Stimulated activated CD4-positive, alpha-beta T cell treated with anti-CD3 and anti-CD28 coated beads, Interleukin-4, amount 100 ng/mL, for 24 hours (primary cell): ENCODE measurements at places on chromosomes 7 and 10.
A peak's percentile ranks its signal among the peaks of the same experiment; 100 is the strongest.

- DNase-seq = no peak
These were observed 457.6 kb upstream of the KLF6 start for GRCh38 chr10:4242561-4243035.

GRCh38 chr7:39952374-39952773 lies 2.3 kb downstream of the CDK13 start:
- DNase-seq = no peak

DNA sequence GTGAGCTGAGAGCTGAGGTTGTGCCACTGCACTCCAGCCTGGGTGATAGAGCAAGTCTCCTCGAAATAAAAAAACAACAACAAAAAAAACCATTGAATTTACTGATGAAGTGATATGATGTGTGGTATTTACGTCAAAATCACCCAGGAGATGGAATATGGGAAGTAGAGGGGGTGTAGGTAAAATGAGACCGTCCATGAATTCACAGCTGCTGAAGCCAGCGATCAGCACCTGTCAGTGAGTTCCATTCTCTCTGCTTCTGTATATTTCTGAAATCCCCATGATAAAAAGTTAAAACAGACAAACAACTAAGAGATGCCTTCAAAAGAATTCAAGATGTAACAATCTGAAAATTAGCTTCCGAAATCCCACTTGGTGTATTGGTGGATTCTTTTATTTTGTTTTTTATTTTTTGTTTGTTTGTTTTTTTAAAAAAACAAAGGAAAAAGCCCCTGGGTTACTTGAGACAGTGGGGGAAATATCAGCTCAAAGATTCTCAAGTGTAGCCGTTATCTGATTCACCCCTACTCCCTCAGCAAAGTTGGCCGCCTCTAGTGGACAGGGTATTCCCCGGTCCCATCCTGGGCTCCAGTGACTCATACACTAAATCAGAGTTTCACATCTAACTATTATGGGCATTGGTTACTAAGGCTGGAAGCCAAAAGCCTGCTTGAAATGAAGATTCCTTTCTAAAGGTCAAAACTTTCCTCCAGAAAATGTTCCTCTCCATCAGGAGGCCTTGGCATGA lies 76.4 kb downstream of the MAP3K8 start:
- DNase-seq = peak; percentile 35

- DNase-seq = no peak
These were observed 5.8 kb downstream of the FBH1 start for GRCh38 chr10:5895804-5896203.

- no peak for DNase-seq
These were observed 16.0 kb upstream of the OLAH start for GRCh38 chr10:15027741-15028140.

DNA sequence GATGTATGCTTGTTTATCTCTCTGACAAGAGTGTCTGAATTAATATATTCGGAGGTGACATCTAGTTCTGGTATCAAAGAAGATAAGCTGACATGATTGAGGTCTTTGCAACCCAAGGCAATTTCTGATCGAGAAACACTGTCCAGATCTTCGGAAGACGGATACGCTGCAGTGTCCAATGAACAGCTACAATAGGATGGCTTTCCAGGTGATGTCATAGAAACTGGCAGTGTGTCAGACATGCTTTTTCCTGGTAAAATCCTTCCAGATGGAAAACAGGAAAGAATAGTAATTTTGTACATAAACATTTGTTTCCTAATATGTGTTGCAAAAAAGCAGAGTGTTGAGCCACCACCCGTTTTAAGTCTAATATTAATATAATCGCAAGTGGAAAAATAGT lies 33.4 kb downstream of the VWDE start:
- DNase-seq = no peak

GRCh38 chr7:28937103-28937502 lies 21.0 kb downstream of the TRIL start:
- no peak for DNase-seq

DNA sequence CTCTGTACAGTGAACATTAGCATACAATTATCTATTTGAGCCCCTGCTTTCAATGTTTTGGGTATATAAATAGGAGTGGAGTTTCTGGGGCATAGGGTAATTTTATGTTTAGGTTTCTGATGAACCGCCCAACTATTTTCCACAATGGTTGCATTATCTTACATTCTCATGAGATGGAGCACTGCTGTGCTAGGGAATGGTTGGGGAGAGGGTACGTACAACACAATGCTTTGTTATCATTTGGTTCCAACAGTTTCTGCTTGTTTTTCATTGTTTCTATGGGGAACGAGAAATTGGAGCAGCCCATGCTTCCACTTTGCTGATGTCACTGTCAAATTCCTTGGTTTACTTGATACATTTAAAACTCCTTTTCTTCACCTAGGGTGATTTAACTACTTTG lies 1115.3 kb downstream of the REEP3 start:
- DNase-seq = no peak

- DNase-seq = no peak
These were observed 38.3 kb upstream of the RAPGEF5 start for GRCh38 chr7:22395222-22395621.

DNA sequence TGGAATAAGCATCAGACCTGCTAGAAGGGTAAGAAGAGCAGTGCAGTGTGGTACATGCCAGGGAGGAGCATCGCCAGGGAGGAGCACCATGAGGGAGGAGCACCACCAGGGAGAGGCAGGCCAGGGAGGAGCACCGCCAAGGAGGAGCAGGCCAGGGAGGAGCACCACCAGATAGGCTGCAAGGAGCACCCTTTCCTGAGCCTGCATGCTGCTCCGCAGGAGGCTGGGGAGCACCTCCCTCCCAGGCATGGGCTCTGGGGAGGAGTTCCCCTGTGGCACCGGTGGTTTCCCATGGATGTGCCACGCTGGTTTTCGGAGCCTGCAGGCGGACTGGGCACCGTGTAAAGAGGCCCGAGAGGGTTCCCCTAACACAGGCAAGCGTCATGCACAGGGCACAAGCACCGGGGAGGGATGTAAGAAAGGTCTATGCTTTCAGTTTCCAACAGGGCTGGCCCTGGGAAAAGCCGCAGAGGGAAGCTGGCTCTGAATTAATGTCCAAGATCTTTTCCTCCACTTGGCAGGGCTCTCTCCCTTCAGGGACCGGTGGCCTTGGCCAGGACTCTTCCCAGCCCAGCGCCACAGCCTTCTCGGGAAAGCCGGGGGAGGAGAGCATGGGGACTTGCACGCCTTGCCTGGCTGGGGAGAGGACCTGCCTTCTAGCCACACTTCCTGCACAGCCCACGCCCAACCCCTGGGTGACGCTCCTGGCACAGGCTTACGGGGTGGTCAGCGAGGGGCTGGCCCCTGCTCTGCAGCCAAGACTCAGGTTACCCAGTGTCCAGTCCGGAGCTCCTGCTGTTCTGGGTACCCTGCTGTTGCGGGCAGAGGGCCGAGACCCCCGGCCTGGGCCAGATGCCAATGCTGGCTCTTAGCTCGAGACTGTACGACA lies 11.5 kb upstream of the GPER1 start:
- no peak for DNase-seq

DNA sequence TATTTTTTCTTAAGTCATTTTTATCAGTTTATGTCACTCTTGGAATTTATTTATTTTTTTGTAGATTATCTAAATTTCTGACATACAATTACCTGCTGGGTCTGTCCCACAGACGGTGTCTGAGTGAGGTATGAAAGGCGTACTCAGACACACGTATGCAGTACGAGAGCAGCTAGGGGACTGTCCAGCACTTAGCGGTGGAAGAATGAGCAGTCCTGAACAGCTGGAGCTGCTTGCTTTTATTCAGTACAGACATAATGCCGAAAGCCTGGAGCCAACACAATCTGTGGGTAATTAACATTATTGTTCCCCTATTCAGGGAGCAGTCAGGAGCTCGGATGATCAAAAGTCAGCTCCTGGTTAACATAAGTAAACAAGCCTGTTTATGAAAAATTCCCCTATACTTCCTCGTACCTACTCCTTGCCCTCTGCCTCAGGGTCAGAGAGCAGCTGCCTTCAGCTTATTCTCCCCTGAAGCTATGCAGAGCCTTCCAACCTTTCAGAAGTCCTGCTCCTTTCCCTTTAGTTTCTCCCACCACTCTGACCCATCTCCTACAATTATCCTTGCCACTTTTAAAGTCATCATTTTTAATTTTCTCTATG lies 488.0 kb upstream of the POM121L12 start:
- DNase-seq = no peak
